ENCODE measurements at places on chromosomes 5 and 9.

- DNase-seq: no peak
These were observed 36.0 kb downstream of the NDUFS6 start for GRCh38 chr5:1836891-1837880.

DNA sequence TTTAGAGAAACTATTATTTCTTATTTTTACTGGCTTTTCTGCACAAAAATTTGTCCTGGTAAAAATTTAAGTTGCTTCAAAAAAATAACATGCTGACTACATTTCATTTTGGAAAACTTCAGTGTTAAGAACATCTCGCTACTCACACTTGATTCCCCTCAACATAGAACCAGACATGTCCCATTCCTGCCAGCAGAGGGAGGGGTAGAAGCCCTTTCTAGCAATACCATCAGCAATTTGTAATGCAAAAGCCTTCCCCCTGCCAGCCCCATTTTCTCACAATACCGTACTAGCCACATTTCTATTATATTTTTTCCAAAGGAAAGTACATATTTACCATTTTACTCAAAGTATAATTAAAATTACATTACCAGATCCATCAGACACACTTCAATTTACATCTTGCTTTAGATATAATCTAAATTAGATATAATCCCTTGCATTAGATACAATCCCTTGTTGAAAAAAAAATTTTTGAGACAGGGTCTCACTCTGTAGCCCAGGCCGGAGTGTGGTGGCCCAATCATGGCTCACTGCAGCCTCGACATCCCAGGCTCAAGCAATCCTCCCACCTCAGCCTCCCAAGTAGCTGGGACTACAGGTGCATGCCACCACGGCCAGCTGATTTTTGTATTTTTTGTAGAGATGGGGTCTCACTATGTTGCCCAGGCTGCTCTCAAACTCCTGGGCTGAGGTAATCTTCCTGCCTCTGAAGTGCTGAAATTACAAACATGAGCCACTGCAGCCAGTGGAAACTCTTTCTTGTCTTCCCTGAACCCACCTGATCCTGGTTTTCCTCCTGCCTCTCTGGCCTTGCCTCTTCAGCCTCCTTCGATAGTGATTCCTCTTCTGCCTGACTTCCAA lies 39.6 kb upstream of the IDNK start:
- DNase-seq: peak; percentile 65

DNA sequence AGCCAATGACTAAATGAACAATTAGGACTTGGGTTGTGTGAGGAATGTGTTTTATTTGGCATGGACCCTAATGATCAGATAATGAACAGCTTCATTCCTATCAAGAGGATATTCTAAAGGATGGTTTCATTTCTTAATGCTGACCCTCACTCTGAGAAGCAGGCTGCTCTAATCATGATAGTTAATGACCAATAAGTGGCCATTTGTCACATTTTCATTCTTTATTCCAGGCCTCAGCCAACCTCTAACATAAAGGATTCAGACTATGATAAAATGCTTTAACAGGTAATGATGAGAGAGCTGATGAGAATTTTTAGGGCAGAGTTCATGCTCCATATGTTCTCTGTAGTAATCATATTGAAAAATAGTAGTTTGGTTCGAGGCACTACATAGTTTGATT lies 301.5 kb upstream of the ARRDC3 start:
- DNase-seq: no peak

- DNase-seq: no peak
These were observed 205.4 kb upstream of the PTPRD start for GRCh38 chr9:10818206-10818605.

GRCh38 chr9:107177857-107178256 lies 105.2 kb upstream of the RAD23B start:
- no peak for DNase-seq

Data from nephron progenitor cell (in vitro differentiated cells).